ENCODE measurements at places on chromosomes 13 and 19. TPM values are rescaled to one million over a fixed set of nuclear protein-coding genes. Genes with fewer than 3 reads are reported as not detected.

GRCh38 chr19:7986321-7987113 lies 18.9 kb downstream of the ELAVL1 start:
- no peaks in the 10 kb centered on the region for H3K27me3 ChIP-seq
- no peaks in the 10 kb centered on the region for H3K4me1 ChIP-seq
- no peak overlapping the region for H3K4me3 ChIP-seq

DNA sequence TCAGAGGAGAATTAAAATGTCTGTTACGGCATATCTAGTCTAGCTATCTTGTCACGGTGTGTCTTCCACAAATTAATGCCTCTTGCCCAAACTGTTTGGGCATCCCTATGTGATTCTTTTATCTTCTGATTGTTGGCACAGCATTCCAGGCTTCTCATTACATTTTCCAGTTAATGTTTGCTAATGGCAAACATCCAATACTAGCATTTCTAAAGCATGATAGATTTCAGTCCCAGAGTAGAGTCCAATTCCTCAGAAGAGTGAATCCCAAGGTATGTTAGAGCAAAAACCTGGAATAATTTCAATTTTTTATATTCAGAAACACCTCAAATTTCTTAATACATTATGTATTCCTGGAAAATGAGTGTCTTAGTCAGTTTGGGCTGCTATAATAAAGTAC lies 684.5 kb upstream of the SLITRK1 start:
- H3K36me3 ChIP-seq, result no peaks in the 10 kb centered on the region
- H3K4me3 ChIP-seq, result no peak overlapping the region
- H3K4me1 ChIP-seq, result no peaks in the 10 kb centered on the region
- DNase-seq, result no peak
- no peak overlapping the region for H3K27ac ChIP-seq

DNA sequence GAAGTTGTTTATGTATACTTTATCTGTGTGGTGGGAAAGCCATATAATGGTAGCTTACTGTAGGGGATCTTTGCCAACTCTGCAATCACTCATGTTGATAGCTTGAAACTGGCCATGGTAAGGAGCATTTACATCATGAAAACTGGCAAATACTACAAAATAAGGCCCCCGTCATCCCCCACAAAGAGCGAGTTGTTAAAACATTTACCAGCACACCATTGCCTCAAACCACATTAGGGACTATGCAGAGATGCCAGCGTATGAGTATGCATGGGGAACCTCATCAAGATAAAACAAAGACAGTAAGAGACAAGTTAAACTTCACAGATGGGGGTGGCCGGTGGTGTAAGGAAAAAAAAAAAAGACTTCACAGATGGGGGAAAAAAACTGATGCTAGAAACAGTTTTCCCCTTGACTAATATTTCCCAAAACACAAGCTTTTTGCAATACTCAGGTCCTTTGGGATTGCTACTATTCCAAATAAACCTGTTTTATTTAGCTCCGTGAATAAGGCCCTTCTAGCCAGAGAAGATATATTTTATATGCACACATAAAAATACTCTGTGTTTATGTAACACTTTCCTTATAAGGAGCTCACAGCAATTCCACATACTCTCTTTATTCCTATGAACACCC lies 70.6 kb upstream of the SERP2 start:
- no peak for DNase-seq
- H3K4me3 ChIP-seq, result no peak overlapping the region
- H3K4me1 ChIP-seq, result peaks cover 41% of the 10 kb centered on the region
- H3K27ac ChIP-seq, result peak overlapping the region; percentile 79
- H3K36me3 ChIP-seq, result no peaks in the 10 kb centered on the region
- H3K27me3 ChIP-seq, result no peaks in the 10 kb centered on the region

DNA sequence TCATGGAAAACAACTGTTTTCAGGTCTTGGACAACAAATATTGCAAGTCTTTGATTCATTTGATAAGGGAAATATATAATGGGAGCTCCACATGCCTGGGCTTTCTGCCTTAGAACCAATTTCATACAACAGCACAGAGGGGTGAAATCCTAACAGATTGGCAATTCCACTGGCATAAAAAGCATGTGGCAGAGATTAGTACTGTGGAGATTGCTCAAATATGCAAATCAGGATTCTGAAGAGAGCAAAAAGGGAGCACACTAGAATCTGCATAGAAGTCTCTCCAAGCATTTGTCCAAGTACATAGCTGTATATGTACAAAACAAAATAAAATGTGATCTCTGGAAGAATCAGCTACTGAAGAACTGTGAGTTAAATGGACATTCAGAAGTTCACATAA lies 312.9 kb upstream of the SLITRK5 start:
- no peaks in the 10 kb centered on the region for H3K4me1 ChIP-seq
- no peaks in the 10 kb centered on the region for H3K27me3 ChIP-seq
- no peaks in the 10 kb centered on the region for H3K36me3 ChIP-seq
- H3K27ac ChIP-seq, result no peak overlapping the region

DNA sequence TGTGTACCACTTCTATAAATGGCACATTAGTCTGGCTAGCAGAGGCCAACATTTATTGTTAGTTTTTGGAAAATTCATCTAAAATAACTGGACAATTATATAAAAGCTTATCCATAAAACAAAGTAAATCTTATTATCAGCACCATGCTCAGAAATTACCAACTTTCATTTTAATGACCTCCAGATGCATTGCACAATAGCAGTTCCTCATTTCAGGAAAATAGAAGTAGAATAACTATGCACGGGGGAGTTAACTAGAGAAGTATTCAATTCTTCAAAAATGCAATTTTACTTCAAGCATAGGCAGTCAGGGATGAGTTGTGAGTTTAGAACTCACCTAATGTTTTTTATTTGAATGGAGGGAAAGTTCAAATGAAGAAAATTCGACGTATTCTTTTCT lies 1023.5 kb downstream of the PCDH17 start:
- no peak for DNase-seq
- no peaks in the 10 kb centered on the region for H3K4me1 ChIP-seq
- no peaks in the 10 kb centered on the region for H3K36me3 ChIP-seq
- H3K27me3 ChIP-seq, result no peaks in the 10 kb centered on the region

- no peaks in the 10 kb centered on the region for H3K36me3 ChIP-seq
- H3K27me3 ChIP-seq, result no peaks in the 10 kb centered on the region
- H3K27ac ChIP-seq, result no peak overlapping the region
- H3K4me3 ChIP-seq, result no peak overlapping the region
- no peak for DNase-seq
- H3K4me1 ChIP-seq, result no peaks in the 10 kb centered on the region
Observed at GRCh38 chr13:51019026-51019425, 92.0 kb downstream of the C13orf42 start.

- no peak overlapping the region for H3K4me3 ChIP-seq
- H3K27me3 ChIP-seq, result no peaks in the 10 kb centered on the region
- no peak overlapping the region for H3K27ac ChIP-seq
- DNase-seq, result no peak
- H3K36me3 ChIP-seq, result no peaks in the 10 kb centered on the region
Observed at GRCh38 chr19:53659292-53659691, 27.5 kb downstream of the DPRX start.

- no peak for DNase-seq
- H3K4me1 ChIP-seq, result no peaks in the 10 kb centered on the region
Observed at GRCh38 chr13:35964863-35965180, 166.4 kb downstream of the DCLK1 start.

Gene TLE5
- 540 TPM for polyA plus RNA-seq

- no peaks in the 10 kb centered on the region for H3K27me3 ChIP-seq
- DNase-seq, result no peak
- no peaks in the 10 kb centered on the region for H3K4me1 ChIP-seq
- no peaks in the 10 kb centered on the region for H3K36me3 ChIP-seq
- H3K4me3 ChIP-seq, result no peak overlapping the region
Observed at GRCh38 chr13:76944456-76944855, 3.9 kb upstream of the ACOD1 start.

Gene SF3A2
- 51.1 TPM for polyA plus RNA-seq

Gene KCNJ14
- 0.78 TPM for polyA plus RNA-seq

GRCh38 chr13:106381091-106381490 lies 154.4 kb downstream of the EFNB2 start:
- no peaks in the 10 kb centered on the region for H3K36me3 ChIP-seq
- no peak overlapping the region for H3K4me3 ChIP-seq
- no peaks in the 10 kb centered on the region for H3K27me3 ChIP-seq
- H3K27ac ChIP-seq, result no peak overlapping the region
- DNase-seq, result no peak

DNA sequence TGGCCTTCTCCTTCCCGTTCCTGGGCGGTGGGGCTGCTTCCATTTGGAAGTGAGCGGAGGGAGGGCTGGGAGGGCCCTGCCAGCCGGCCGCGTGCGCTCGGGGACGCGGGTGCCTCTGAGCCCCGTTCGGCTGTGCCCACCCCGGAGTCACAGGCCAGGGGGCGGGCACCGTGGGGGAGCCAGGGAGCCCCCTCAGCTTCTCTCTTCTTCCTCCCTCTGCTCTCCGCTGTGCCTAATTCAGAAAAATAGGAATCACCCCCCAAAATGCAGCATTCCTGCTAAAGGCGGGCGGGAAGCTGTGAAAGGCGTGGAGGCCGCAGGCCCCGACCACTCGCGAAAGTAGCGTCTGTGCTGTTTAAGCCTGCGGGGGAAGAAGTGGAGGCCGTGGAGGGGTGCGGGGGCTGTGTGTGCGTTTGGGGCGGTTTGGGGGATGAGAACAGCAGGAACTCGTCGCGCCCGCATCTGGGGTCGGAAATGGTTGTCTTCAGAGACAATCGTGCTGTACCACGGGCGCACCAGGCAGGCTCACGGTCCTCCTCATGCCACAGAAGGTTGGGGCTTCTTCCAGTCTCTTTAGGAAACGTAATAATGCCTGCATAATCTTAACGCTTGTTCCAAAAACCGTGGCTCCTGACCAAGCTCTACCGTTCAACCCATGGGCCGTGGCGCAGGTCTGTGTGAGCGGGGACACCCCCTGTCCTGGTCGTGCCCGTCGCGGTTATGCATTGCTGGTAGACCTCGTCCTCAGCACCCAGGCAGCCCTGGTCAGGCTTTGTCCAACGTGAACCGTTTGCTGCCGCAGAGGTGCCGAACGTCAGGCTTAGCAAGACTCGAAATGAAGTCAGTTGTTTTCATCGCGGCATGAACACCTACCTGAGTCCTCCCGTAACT lies 110.4 kb upstream of the SOX1 start:
- H3K27ac ChIP-seq, result no peak overlapping the region
- no peaks in the 10 kb centered on the region for H3K27me3 ChIP-seq
- H3K4me3 ChIP-seq, result no peak overlapping the region
- no peaks in the 10 kb centered on the region for H3K4me1 ChIP-seq

- no peaks in the 10 kb centered on the region for H3K36me3 ChIP-seq
- H3K27ac ChIP-seq, result no peak overlapping the region
- no peaks in the 10 kb centered on the region for H3K27me3 ChIP-seq
- no peaks in the 10 kb centered on the region for H3K4me1 ChIP-seq
- DNase-seq, result no peak
Observed at GRCh38 chr13:73998631-73999030, 135.6 kb downstream of the KLF12 start.

All from thymus (tissue), 14 donors.